Heart left ventricle (tissue), 16 donors: ENCODE measurements at places on chromosomes 6 and 20. TPM values are rescaled to one million over a fixed set of nuclear protein-coding genes. Genes with fewer than 3 reads are reported as not detected.

DNA sequence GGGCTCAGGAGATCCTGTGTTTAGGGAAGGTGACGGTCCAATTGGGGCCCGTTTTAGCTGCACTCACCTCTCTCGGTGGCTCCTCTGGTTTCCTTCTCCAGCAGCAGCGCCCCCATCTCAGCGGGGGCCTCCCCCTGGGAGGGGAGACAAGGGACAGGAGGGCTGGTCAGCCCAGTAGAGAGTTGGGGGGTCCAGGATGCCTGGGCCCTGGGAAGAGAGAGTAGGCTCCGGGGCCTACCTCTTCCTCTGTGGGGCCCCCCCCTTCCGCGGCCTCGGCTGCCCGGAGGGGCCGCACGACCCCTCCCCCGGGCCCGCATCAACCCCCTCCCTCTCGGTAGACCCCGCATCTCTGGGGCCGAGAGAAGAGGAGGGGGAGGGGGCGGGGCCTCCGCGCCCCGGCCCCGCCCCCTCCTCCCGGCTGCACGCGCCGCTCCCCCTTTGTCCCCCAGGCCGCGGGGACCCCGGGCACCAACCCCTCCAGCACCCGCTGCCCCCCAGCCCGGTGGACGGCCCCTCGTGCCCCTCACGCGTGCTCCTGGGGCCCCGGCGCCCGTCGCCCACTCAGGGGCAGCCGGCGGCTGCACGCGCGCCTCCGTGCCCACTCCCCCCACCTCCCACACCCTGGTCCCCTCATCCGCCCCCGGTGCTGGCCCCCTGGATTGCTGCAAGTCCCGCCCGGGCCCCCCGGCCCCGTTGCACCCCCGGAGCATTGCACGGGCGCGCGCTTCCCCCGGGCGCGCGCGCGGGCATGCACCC is 464 bp downstream of the EHMT2 start:
- DNase-seq, result no peak

The PREX1 gene
- 9.0 TPM for total RNA-seq

DNA sequence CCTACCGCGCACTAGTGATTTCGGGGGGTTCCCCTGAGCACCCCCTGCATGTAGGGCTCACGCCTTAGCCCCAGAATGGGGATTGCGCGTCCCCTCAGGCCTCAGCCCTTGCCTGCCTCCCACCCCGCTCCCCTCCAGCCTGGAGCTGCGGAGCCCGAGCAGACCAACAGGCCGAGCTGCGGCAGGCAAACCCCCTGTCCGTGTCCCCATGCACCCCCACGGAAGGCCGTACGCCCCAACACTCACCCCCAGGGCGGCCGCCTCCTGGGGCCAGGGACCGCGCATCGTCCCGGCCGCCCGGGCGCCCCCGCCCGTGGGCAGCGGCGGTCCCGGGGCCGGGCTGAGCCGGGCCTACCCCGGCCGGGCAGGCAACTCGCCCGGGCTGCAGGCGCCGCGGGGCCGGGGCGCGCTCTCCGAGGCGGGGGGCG is 1.2 kb upstream of the KCNB1 start:
- DNase-seq, result no peak

GRCh38 chr6:20564777-20565176 is 30.5 kb downstream of the CDKAL1 start:
- no peak for DNase-seq

The GSTA2 gene
- total RNA-seq, result not detected

DNA sequence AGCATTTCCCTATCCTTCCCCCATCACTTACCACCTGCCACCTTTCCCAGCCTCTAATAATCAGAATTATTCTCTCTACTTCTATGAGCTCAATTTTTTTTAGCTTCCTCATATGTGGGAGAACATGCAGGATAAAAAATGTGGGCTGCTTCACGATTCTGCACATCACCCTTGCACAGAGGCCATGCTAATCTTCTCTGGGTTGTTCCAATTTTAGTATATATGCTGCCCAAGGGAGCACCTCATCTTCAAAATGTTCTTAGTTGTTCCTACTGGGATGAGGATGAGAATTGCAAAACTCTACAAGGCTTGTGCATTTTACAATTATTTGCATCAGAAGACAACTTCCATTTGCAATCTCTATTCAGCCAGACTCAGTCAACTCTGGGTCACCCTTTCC is 58.1 kb downstream of the LAMA4 start:
- DNase-seq, result no peak

DNA sequence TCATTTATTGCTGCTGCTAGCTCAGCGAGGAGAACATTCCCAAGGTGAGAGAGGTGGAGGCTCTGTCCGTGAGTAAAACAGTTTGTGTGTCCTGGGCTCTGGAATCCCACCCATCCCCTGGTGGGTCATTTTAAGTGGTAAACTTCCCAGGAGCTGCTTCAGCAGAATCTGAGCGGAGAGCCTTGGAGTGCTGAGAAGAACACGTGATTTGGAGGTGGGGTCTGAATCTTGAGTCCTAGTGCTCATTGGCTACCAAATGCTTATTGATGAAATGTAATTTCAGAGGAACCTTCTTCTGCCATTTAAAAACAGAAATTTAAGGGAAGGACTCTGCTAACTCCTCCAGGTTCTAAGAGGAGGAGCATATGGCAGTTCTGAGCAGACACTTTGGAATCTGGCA is 132.4 kb downstream of the CDH26 start:
- DNase-seq, result no peak

The RSPH3 gene
- 6.8 TPM for total RNA-seq

GRCh38 chr6:159823953-159824352 is 23.9 kb downstream of the PNLDC1 start:
- DNase-seq, result no peak

DNA sequence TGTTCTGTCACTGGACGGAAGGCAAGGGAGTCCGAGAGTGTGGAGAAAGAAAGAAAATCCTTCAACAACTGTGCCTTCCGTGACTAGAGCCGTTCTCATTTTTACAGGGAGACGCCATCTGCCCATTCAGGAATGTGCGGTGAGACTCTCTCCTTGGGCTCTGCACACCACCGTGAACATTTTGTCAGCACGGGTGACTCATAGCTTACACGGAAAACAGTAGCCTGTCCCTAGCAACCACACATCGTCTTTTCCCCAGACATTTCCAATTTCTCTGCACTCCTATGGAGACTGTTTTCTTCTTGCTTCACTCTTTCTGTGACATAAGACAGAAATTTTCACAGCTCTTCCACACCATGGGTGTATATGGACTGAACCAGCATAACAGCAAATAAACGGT is 55.1 kb downstream of the TBXT start:
- no peak for DNase-seq

DNA sequence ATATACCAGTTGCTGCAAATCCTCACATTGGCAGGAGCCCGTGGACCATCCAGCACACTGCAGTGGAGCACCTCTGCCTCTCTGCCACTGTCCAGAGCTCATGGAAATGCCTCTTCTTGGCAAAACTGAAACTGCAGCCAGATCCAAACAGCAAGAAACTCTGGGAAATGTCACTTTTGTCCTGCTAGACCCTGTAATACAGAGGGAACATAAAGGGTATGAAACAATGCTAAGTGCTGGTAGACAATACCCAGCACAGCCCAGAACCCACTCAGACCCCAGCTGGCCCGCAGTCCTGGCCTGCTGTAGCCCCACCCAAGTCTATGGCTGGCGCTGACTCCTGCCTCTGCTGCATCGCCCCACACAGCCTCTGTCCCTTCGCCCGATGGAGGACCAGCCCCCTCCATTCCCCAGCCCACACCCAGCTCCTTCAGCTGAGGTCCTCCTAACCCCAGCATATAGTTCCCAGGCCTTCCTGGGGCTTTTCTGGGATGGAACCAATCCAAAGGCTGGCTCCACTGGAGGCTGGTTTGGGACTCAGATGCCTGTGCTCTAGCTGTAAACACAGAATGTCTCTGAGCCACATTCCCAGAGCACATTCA is 242.5 kb downstream of the LRFN2 start:
- DNase-seq, result no peak

- no peak for DNase-seq
Measured at GRCh38 chr6:113690281-113691259, 166.6 kb upstream of the MARCKS start.

The FAM83C gene
- total RNA-seq, result not detected

DNA sequence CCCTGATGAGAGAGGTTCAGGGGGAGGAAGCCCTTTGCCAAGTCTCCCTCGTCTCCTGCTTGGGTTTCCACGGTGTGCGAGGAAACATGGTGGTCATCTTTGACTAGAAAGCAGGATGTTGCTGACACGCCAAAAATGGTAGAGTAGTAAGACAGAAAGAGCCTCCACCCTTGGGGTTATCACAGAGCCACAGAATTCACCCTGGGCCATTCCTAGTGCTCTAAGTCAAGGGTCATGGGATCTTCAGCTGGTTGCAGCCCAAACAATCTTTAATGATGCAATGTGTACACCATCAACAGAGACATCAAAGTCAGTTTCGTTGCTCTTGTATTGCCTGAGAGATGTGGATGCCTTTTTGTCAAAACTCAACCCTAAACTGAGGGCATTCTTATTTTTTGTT is 201.9 kb downstream of the LY86 start:
- no peak for DNase-seq

GRCh38 chr6:125807293-125807692 is 16.5 kb downstream of the NCOA7 start:
- no peak for DNase-seq

- DNase-seq, result no peak
Measured at GRCh38 chr6:12545619-12546409, 170.8 kb upstream of the PHACTR1 start.

DNA sequence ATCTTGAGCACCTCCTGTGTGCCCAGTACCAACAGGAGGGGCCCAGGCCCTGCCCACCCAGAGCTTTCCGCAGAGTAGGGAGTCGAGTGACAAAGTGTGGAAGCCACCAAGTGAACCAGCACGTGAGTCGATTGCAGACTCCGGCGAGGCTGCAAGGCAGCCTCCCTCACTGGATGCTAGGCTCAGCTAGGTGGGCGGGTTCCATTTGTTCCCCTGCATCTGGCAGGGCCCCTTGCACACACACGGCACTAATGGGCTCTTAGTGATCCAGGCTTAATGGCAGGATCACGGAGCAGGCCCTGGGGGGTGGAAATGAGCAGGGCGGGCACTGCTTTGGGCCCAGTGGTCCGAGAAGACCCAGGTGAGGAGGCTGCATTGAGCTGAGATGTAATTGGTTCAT is 140.4 kb downstream of the PHACTR3 start:
- no peak for DNase-seq

The HLA-E gene
- 236 TPM for total RNA-seq

DNA sequence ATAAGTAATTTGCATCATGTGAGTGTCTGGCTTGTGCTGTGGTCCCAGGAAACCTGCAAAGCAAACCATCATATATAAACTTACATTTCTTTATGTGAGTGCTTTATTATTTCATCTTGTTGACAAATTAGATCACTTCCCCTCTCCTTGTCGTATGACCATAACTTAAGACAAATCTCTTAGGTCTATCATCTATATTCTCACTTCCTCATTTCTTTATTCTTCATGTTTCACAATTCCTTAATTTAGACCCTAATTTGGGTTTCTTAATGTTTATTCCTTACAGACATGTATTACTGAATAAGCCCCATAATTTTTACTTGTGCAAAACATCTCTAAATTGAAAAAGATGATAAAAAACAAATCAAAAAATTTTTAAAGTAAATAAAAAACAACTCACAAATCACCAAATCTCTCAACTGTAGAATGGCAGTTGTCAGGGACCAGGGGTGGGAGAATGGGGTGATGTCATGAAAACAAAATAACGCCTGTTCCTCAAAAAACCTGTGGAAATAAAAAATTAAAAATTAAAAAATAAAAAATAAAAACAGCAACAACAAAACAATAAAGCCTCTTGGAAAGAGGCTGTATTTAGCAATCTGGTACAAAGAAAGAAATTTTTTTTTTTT is 49.5 kb upstream of the FBXO30 start:
- DNase-seq, result no peak

- no peak for DNase-seq
Measured at GRCh38 chr6:152360034-152360433, 277.1 kb downstream of the SYNE1 start.
